ENCODE measurements at places on chromosomes 12 and 14.

GRCh38 chr12:11545484-11546330, 103.8 kb upstream of the ETV6 start:
- DNase-seq: no peak

- DNase-seq: no peak
These were observed 121.6 kb downstream of the VEZT start for GRCh38 chr12:95339086-95339788.

- DNase-seq: no peak
These were observed 36.2 kb upstream of the FERMT2 start for GRCh38 chr14:52987042-52987441.

- DNase-seq: no peak
These were observed 7.5 kb downstream of the ITPR2 start for GRCh38 chr12:26825459-26826016.

- DNase-seq: no peak
These were observed 41.4 kb downstream of the BORCS5 start for GRCh38 chr12:12398026-12398859.

GRCh38 chr12:109739747-109740693, 26.4 kb downstream of the FAM222A start:
- no peak for DNase-seq

DNA sequence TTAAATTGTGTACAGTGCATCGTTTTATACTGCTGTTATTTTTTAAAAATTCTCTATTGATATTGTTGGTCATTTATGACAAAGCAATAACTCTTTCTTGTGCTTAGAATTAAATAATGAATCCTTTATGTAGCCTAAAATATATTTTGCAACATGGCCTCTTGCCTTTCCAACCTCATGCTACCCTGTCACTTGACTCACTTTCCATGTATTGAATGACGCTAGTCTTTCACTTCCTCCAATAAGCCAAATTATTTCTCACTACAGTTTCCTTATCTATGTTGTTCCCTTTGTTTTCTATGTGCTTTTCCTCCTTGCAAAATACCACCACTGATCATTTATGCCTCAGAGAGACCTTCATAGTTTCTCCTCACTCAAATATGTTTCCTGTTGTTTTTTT, 16.3 kb upstream of the EPYC start:
- no peak for DNase-seq

GRCh38 chr12:54173066-54173726, 15.6 kb downstream of the SMUG1 start:
- DNase-seq: no peak

- DNase-seq: no peak
These were observed 28.8 kb downstream of the SIX4 start for GRCh38 chr14:60695327-60695726.

GRCh38 chr14:73462048-73462715, 3.8 kb upstream of the NUMB start:
- no peak for DNase-seq

DNA sequence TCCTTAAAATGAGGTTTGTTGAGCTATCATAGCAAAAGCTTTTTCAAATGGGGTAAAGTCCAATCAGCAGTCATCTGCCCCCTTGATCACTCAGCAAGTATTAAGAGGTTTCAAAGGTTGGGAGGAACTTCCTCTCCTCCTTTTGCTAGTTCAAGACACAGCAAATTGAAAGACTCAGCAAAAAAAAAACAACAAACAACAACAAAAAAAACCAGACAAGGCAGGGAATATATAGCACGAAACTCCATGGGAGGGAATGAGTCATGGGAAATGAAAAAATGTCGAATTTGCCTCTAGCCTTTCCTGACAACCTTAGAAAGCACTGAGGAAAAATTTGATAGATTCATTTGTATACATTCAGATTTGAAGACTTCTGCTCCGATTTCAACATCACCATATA, 1.6 kb upstream of the SLC7A8 start:
- DNase-seq: no peak

- DNase-seq: no peak
These were observed 12.4 kb downstream of the MTERF2 start for GRCh38 chr12:106974511-106974910.

- no peak for DNase-seq
These were observed 175.1 kb downstream of the CHST11 start for GRCh38 chr12:104631867-104632266.

DNA sequence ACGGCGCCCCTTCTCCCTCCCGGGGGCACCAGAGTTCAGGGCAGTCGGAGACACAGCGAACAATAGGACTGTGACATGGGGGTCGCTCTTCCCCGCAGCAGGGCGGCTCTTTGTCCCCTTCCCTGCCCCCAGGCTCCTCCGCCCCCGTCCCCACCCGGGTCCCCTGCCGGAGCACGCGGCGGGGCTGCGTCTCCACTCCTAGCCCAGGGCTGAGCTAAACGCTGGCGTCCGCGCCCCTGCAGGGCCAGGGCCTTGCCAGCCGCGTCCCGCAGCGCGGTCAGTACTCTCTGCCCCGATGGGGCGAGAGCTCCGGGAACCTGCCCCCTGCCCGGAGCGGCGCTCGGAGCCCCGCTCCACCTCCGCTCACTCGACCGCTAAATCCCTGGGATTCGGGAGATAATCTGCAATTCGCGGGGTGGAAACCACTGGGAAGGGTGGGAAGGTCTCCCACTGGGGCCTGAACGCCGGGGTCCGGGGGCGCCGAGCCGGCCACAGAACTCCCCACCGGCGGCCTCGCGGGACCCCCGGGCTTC, 825 bp upstream of the CCDC85C start:
- DNase-seq: no peak

DNA sequence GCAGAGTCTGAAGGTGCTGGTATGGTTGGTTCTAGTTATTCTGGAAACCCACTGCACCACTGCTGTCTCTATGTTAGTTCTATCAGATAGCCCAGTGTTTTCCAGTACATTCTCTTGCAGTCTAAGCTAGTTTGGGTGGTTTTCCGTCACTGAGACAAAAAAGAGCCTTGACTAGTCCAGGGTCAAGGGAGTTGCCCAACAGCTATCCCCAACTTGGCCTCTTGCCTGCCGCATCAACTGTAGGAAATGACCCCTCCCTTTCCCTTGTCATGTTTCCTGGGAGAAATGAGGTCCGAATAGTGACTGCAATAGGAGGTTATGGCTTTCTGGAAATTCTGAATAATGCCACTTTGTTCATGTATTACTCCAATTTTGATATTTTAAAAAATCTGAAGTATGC, 160.4 kb downstream of the EFCAB11 start:
- no peak for DNase-seq

- DNase-seq: no peak
These were observed 34.2 kb downstream of the MANSC1 start for GRCh38 chr12:12315838-12316237.

DNA sequence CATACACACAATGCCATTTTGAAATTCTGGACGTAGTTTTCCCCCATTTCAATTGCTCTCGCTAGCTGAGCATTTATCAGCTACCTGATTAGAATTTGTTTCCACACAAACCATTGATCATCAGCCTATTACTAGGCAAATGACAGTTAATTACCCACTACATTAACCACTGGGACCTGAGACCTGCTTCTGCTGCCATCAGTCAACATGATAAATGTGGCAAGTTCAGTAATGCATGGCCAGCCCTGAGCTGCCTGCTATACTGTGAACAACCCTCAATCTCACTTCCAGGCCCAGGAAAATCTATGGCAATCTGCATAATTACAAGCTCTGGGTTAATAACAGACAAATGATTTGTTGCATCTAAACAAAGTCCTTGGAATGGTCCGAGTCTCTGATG, 43.5 kb downstream of the LMO3 start:
- no peak for DNase-seq
